Mesothelial cell of epicardium (in vitro differentiated cells): ENCODE measurements at places on chromosomes 7 and 10. TPM values are rescaled to one million over a fixed set of nuclear protein-coding genes. Genes with fewer than 3 reads are reported as not detected.

DNA sequence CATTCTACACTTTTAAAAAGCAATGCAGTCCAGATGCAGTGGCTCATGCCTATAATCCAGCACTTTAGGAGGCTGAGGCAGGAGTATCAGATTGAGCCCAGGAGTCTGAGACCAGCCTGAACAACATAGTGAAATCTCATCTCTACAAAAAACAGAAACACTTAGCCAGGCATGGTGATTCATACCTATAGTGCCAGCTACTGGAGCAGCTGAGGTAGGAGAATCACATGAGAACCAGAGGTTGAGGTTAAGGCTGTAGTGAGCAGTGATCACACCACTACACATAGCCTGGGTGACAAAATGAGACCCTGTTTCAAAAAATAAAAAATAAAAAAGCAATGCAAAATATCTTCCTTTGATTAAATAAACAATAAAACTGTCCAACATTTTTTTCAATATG lies 205.2 kb downstream of the GRM8 start:
- no peaks in the 10 kb centered on the region for H3K36me3 ChIP-seq
- no peak overlapping the region for H3K4me3 ChIP-seq
- H3K4me1 ChIP-seq: no peaks in the 10 kb centered on the region
- no peak for DNase-seq
- peaks cover 10% of the 10 kb centered on the region for H3K27me3 ChIP-seq

ADCY1 gene
- total RNA-seq: 3.1 to 4.7 TPM (median 4.5 TPM) in 3 replicates

GRCh38 chr10:11145495-11145855 lies 127.8 kb downstream of the CELF2 start:
- no peak overlapping the region for H3K4me3 ChIP-seq
- H3K27ac ChIP-seq: peak overlapping the region; percentile 54
- no peaks in the 10 kb centered on the region for H3K36me3 ChIP-seq
- DNase-seq: no peak

LIPM gene
- not detected in 3 replicates for total RNA-seq

- no peak overlapping the region for H3K4me3 ChIP-seq
- H3K27ac ChIP-seq: no peak overlapping the region
- H3K27me3 ChIP-seq: no peaks in the 10 kb centered on the region
- H3K4me1 ChIP-seq: no peaks in the 10 kb centered on the region
- no peak for DNase-seq
Measured at GRCh38 chr7:23235813-23236221, 10.8 kb upstream of the GPNMB start.

- no peak overlapping the region for H3K4me3 ChIP-seq
- H3K4me1 ChIP-seq: no peaks in the 10 kb centered on the region
- H3K36me3 ChIP-seq: peaks cover 3% of the 10 kb centered on the region
- no peak for DNase-seq
Measured at GRCh38 chr10:33600381-33600780, 265.9 kb upstream of the NRP1 start.

DNA sequence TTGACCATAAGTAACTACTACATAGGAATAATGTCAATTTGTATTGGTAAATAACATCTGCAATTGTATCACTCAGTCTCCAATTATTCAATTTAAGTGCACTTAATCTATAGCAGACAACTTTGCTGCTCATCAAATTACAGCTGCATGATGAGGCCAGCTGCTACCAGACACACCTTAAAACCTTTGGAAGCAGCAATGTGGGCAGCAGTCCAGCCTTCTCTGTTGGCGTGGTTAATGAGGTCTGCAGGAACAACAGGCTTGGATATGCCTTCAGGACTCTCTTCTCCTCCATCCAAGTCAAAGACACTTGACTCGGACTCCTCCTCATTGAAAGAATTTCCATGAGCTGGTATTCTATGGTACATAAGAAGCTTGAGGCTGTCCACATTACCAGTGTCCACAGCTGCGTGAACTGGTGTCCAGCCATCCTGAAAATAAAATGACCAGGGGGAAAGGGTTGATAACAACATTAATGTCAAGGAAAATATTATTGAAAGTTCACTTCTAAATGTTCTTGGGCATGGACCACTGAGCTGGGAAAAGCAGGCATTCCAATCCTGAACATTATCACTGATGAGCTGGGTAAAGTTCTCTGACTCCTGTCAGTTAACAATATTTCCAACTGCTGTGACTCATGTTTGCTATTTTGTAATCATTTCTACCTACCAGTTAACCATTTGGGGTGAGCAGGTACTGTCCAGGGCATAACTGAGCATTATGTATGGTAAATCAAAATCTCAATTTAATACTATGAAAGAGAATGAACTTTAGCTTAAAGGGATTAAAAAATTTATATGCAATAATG lies 95.7 kb downstream of the CTTNBP2 start:
- no peak overlapping the region for H3K27ac ChIP-seq
- no peak overlapping the region for H3K4me3 ChIP-seq
- no peaks in the 10 kb centered on the region for H3K27me3 ChIP-seq
- peaks cover 15% of the 10 kb centered on the region for H3K4me1 ChIP-seq

DNA sequence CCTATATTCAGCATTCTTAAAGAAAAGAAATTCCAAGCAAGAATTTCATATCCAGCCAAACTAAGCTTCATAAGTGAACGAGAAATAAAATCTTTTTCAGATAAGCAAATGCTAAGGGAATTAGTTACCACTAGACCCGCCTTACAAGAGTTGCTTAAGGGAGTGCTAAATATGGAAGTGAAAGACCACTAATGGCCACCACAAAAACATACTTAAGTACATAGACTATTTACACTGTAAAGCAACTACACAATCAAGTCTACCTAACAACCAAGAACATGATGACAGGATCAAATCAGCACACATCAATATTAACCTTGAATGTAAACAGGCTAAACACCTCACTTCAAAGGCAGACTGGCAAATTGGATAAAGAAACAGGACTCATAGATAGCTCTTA lies 42.2 kb upstream of the NME8 start:
- no peaks in the 10 kb centered on the region for H3K36me3 ChIP-seq
- no peak overlapping the region for H3K27ac ChIP-seq
- H3K4me3 ChIP-seq: no peak overlapping the region
- no peaks in the 10 kb centered on the region for H3K4me1 ChIP-seq
- DNase-seq: no peak

- H3K4me1 ChIP-seq: peaks cover 11% of the 10 kb centered on the region
- no peaks in the 10 kb centered on the region for H3K27me3 ChIP-seq
Measured at GRCh38 chr10:79206300-79207095, 137.7 kb downstream of the ZMIZ1 start.

FZD8 gene
- 14.5 to 16.5 TPM (median 16.4 TPM) in 3 replicates for total RNA-seq

ZNF107 gene
- 9.9 to 11.7 TPM (median 10.3 TPM) in 3 replicates for total RNA-seq

DNA sequence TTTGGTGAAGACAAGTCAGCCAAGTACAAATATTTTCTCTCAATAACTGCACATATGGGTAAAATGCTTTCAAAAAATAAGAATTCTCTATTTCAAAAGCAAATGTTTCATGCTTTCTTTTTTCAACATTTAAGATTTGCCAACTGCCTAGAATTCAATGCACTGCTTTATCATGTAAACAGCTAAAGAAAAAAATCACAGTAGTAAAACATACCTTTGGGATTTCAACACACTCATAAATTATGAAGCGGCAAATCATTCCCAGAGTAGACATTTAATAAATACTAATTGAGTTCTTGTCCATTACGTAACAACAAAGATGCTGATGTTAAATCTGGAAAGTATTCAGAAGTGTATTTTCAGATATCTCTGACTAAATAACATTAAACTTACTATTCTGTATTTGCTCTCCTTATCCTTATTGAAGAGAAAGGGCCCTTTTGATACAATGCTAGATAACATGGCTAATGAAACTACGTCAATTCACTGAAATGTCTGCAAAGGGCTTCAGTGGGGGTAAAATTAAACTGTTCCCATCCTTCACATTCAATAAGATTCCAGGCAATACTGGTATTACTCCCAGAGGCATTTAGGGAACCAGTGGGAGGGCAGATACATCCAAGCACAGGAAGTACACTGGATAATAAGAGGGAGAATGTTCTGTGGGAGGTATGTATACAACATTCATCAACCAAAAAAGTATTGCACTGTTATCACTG lies 13.9 kb downstream of the NAPEPLD start:
- H3K36me3 ChIP-seq: peaks cover 1% of the 10 kb centered on the region
- no peak for DNase-seq
- H3K27me3 ChIP-seq: no peaks in the 10 kb centered on the region
- H3K4me3 ChIP-seq: no peak overlapping the region

GBX1 gene
- 0.20 TPM in 1 of 3 replicates, not detected in the others for total RNA-seq

HSPA14 gene
- total RNA-seq: 11.2 to 12.6 TPM (median 11.2 TPM) in 3 replicates

- no peaks in the 10 kb centered on the region for H3K27me3 ChIP-seq
- H3K27ac ChIP-seq: no peak overlapping the region
- H3K36me3 ChIP-seq: no peaks in the 10 kb centered on the region
- H3K4me1 ChIP-seq: peaks cover 4% of the 10 kb centered on the region
- no peak for DNase-seq
Measured at GRCh38 chr10:46270086-46270811, 16.5 kb upstream of the ANTXRL start.

GRCh38 chr10:5570979-5571810 lies 46.4 kb downstream of the CALML3 start:
- no peaks in the 10 kb centered on the region for H3K36me3 ChIP-seq
- H3K4me3 ChIP-seq: no peak overlapping the region
- peaks cover 36% of the 10 kb centered on the region for H3K4me1 ChIP-seq
- no peaks in the 10 kb centered on the region for H3K27me3 ChIP-seq

GRCh38 chr7:19558527-19558926 lies 150.3 kb downstream of the POLR1F start:
- no peak overlapping the region for H3K27ac ChIP-seq
- H3K4me3 ChIP-seq: no peak overlapping the region
- DNase-seq: no peak

DNA sequence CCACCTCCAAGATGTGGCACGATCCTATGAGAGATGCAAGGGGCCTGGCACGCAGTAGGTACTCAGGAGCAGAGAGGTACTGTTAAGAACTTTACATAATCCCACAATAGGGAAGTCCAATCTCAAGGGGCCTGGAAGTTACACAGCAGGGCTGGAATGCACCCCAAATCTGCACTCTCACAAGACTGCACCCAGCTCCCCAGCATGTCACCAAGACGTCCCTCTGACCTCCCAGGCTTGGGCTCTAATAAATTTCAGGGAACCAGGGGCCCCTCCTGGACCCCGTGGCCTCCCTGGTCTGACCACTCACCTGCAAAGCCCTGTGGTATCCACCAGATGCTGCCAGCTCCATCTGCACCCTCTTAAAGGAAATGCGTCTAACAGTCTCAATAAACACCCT lies 94.9 kb downstream of the OAT start:
- H3K4me1 ChIP-seq: peaks cover 12% of the 10 kb centered on the region
- no peaks in the 10 kb centered on the region for H3K36me3 ChIP-seq
- peak; percentile 32 for DNase-seq
- H3K27me3 ChIP-seq: peaks cover 22% of the 10 kb centered on the region
- H3K27ac ChIP-seq: no peak overlapping the region

- H3K4me1 ChIP-seq: peaks cover 4% of the 10 kb centered on the region
- peak overlapping the region; percentile 67 for H3K4me3 ChIP-seq
- H3K36me3 ChIP-seq: no peaks in the 10 kb centered on the region
- DNase-seq: peak; percentile 32
- no peak overlapping the region for H3K27ac ChIP-seq
Measured at GRCh38 chr10:17616403-17617030, 657 bp downstream of the HACD1 start.

DNA sequence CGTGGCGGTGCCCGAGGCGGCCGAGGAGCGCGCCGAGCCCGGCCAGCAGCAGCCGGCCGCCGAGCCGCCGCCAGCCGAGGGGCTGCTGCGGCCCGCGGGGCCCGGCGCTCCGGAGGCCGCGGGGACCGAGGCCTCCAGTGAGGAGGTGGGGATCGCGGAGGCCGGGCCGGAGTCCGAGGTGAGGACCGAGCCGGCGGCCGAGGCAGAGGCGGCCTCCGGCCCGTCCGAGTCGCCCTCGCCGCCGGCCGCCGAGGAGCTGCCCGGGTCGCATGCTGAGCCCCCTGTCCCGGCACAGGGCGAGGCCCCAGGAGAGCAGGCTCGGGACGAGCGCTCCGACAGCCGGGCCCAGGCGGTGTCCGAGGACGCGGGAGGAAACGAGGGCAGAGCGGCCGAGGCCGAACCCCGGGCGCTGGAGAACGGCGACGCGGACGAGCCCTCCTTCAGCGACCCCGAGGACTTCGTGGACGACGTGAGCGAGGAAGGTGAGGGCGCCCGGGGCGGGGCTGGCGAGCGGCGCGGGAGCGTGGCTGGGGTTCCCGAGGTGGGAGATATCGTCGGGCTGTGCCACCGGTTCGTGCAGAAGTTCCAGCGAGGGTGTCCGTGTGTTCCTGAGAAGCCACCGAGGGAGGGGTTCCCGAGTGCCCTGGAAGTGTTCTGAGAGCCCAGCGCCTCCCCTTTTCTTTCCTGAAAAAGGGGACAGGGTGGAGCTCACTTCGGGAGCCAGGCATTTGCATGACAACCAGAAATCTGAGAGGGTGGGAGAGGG lies 495 bp downstream of the EIF3B start:
- H3K4me1 ChIP-seq: peaks cover 29% of the 10 kb centered on the region
- peaks cover 3% of the 10 kb centered on the region for H3K36me3 ChIP-seq
- peak overlapping the region; percentile 94 for H3K27ac ChIP-seq
- no peak for DNase-seq

CPA1 gene
- 0.75 to 1.4 TPM (median 1.1 TPM) in 3 replicates for total RNA-seq

- no peaks in the 10 kb centered on the region for H3K4me1 ChIP-seq
- no peak for DNase-seq
- H3K36me3 ChIP-seq: peaks cover 10% of the 10 kb centered on the region
- H3K27me3 ChIP-seq: no peaks in the 10 kb centered on the region
- H3K27ac ChIP-seq: no peak overlapping the region
- no peak overlapping the region for H3K4me3 ChIP-seq
Measured at GRCh38 chr7:44977304-44977958, 1.4 kb downstream of the MYO1G start.

- no peak overlapping the region for H3K4me3 ChIP-seq
- peaks cover 53% of the 10 kb centered on the region for H3K36me3 ChIP-seq
- H3K27me3 ChIP-seq: no peaks in the 10 kb centered on the region
- DNase-seq: no peak
- no peak overlapping the region for H3K27ac ChIP-seq
Measured at GRCh38 chr7:94429153-94429552, 34.5 kb downstream of the COL1A2 start.

DNA sequence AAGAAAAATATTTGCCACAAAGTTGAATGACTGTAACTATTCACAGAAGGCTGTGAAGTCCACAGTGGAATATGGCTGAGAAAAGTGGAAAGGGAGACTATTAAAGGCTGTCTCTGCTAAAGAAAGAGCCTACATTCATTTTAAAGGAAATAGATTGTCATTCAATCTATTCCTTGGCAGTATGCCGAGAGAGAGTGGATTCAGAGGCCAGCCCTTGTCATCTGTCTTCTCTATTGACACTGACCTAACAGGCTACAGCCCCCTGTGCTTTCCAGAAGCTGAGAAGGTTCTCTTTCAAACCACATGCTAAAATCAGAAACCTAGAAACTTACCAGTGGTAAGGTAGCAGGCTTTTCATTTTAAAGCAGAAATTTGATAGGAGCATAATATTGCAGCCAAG lies 12.1 kb downstream of the ODAD2 start:
- peaks cover 5% of the 10 kb centered on the region for H3K4me1 ChIP-seq
- H3K27ac ChIP-seq: no peak overlapping the region
- H3K36me3 ChIP-seq: no peaks in the 10 kb centered on the region
- H3K27me3 ChIP-seq: peaks cover 23% of the 10 kb centered on the region

JAZF1 gene
- total RNA-seq: 4.5 to 7.2 TPM (median 5.5 TPM) in 3 replicates
